ENCODE measurements at places on chromosomes 7 and 10. TPM values are rescaled to one million over a fixed set of nuclear protein-coding genes. Genes with fewer than 3 reads are reported as not detected.

DNA sequence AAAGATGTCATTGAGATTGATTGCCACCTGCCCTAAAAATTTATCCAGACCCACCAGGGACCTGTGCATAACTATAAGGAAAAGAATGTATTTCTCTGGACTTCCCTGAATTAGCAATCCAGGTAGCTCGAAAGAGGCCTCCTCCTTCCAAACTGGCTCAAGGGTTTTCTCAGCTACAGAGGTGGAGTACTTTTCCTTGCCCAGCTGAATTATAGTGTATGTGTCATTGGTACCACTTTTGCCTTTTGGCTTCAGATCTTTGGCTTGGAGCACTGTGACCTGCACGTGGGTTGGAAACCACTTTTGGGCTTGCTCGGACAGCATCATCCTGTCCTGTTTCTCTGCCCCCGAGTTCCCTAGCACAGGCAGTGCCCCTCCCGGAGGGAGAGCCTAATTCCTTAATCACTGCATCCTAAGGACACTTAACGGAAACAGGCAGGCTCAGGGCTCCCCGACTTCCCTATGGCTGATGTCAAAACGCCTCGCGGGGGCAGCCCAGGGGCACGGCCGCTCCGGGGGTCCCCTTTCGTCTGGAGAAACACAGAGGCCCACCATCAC, 825 bp downstream of the RAB11FIP2 start:
- no peaks in the 10 kb centered on the region for H3K27me3 ChIP-seq
- DNase-seq = peak; percentile 37
- no peaks in the 10 kb centered on the region for H3K36me3 ChIP-seq
- peak overlapping the region; percentile 89 for H3K4me3 ChIP-seq
- H3K27ac ChIP-seq = peak overlapping the region; percentile 81

- H3K27ac ChIP-seq = no peak overlapping the region
- H3K36me3 ChIP-seq = no peaks in the 10 kb centered on the region
- H3K27me3 ChIP-seq = no peaks in the 10 kb centered on the region
- no peak overlapping the region for H3K4me3 ChIP-seq
- DNase-seq = no peak
These were observed 76.0 kb downstream of the GRK5 start for GRCh38 chr10:119283387-119283786.

DNA sequence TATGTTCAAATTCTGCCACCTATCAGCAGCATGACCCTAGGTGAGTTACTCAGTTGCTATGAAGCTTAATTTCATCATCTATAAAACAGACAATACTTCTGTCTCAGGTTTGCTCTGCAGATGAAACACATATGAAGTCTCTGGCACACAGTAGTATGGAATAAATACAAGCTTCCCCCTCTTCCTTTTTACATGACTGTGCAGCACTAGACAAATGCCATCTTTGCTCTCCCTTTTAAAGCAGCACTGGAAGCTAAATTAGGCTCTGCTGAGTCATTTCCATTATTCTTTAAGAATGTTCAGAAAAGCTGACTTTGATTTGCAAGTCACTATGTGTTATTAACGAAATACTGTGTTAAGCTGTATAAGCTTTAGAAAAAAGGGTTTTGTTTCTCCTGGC, 40.7 kb upstream of the ANAPC16 start:
- H3K4me3 ChIP-seq = no peak overlapping the region
- H3K36me3 ChIP-seq = peaks cover 2% of the 10 kb centered on the region
- no peaks in the 10 kb centered on the region for H3K27me3 ChIP-seq
- H3K27ac ChIP-seq = no peak overlapping the region

DNA sequence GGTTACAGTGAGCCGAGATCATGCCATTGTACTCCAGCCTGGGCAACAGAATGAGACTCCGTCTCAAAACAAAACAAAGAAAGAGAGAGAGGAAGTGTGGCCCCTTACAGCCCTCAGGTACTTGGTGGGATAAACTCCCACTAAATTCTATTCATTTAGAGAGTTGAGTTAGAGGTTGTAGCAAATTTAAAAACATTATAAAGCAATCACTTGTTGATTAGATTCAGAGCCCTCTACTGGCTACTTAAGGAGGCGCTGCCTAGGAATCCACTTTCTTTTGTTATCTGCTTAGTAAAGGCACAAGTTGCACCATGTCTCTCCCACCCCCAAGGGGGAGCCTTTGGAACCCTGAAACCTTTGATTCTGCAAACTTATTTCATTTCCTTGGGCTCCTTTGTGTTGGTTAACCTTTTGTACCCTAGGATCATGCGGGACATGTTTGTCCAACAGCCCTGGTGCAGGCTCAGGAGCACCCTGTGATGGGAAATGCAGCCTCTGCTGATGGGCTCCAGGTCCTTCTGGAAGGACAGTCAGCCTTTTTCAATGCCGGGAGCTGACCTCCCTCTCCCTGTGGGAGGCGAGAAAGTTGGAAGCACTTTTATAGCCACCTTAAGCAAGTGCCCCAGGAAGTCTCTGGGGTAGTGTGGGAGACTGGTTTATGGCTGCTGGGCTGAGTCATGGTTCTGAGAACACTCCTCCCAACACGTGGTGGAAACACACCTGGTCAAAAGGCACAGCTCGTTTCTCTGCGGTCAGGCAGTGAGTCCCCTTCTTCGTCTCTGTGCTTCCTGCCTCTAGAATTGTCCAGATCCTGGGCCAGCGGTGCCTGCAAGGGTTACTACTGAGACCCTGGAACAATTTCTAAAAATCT, 2.3 kb downstream of the HKDC1 start:
- H3K36me3 ChIP-seq = no peaks in the 10 kb centered on the region
- H3K4me3 ChIP-seq = no peak overlapping the region
- H3K4me1 ChIP-seq = peaks cover 60% of the 10 kb centered on the region
- H3K27me3 ChIP-seq = no peaks in the 10 kb centered on the region

DNA sequence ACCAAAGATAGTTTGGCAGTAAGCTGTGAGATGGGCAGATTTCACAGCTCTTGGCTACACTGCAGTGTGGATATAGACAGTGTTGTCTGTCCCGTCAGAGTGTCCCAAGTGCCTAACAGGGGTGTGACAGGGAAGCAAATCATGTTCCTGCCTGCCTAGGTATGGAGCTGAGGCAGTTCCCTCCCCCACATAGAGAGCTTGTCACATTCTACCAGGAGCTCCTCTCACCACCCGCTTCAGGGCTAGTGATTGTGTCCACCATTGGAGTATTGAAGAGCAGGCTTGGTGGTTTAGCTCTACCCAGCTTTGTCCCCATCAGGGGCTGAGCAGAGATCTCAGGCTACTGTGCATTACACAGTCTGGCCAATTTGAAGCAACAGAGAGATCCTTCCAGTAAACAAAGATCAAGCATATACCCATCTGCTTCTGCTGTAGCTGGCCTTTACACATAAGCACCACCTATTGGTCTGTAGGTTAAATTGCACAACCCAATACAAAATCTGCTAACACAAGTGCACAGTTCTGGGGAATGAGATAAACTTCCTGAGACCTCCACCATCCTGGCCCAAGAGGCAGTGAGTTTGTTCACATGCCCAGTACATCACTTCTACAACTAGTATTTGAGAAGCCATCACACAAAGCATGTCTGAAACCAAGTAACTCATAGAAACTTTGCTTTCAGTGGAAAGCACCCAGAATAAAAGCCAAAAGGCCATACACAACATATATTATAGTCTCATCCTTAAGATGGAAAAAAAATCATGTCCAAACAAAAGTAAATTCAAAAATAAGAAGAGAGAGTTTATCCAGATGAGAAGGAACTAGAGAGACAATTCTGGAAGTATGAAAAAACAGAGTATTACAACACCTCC, 67.3 kb downstream of the GLCCI1 start:
- no peaks in the 10 kb centered on the region for H3K27me3 ChIP-seq
- H3K27ac ChIP-seq = no peak overlapping the region
- H3K4me3 ChIP-seq = no peak overlapping the region
- no peaks in the 10 kb centered on the region for H3K36me3 ChIP-seq
- peak; percentile 21 for DNase-seq

DNA sequence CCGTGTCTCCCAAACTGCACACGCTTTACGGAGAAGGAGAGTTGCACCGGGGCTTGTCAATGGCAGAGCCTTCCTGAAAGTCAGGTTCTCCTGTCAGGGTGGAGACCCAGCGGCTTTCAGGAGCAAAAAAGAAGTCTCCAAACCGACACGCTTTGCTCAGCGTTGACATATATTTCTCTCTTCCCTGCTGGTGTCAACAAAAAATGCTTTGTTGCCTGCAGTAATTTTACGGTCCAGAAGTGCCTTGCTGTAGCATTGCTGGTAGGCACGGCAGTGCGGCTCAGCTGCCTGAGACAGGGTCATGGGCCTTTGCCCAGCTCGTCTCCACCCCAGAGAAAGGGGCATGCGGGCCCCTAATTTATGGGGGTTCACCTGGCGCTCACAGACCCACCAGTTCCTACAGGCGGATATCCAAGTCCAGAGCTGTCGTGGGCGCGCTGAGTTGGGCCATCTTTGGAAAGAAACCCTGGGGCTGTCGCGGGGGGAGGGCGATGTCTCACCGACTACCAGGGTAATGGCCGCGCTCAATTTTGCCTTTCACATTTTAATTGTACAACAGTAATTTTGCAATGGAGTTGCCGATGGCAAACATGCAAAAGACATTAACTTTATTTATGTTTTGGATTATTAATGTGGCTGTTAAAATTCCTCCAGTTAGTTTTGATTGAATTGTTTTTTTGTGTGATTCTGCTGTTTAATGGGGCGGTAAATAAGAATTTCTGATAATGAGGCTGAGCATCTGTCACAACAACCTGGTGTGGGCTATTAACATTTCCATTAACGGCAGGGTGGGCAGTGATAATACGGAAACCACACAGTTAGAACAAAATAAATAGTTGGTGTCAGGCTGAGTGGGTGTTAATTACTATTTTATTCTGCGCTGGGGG, 478.2 kb upstream of the FOXK1 start:
- no peaks in the 10 kb centered on the region for H3K4me1 ChIP-seq
- H3K4me3 ChIP-seq = no peak overlapping the region
- DNase-seq = no peak

- no peak overlapping the region for H3K4me3 ChIP-seq
- H3K36me3 ChIP-seq = peaks cover 3% of the 10 kb centered on the region
- no peaks in the 10 kb centered on the region for H3K27me3 ChIP-seq
- H3K4me1 ChIP-seq = peaks cover 21% of the 10 kb centered on the region
- peak; percentile 24 for DNase-seq
These were observed 161.5 kb upstream of the SH2B2 start for GRCh38 chr7:102125127-102125596.

GRCh38 chr7:127833641-127834040, 181.6 kb downstream of the SND1 start:
- 0 out of 2 replicates have a peak, but pooled peaks cover 4% of the 10 kb centered on the region for H3K4me1 ChIP-seq
- H3K27ac ChIP-seq = no peak overlapping the region
- no peak overlapping the region for H3K4me3 ChIP-seq
- DNase-seq = no peak
- H3K27me3 ChIP-seq = no peaks in the 10 kb centered on the region

DNA sequence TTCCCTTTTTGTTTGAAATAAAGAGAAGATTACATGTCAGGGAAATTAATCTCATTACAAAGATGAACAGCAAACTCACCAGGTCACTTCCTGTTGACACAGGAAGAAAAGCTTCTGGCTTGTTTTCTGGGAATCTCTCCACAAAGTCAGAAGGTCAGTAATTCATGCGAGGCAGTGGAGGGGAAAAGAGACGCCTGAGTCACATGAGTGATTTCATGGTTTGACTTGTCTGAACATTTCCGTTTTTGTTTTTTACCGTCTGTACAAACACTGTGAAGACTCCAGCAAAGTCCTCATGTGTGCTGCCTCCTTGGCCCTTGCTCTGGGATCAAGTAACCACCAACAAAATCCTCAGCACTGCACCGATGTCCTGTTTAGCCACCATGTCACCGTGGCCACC, 2.5 kb upstream of the HABP2 start:
- no peak overlapping the region for H3K4me3 ChIP-seq
- H3K4me1 ChIP-seq = peaks cover 50% of the 10 kb centered on the region
- no peaks in the 10 kb centered on the region for H3K27me3 ChIP-seq
- no peak for DNase-seq

DNA sequence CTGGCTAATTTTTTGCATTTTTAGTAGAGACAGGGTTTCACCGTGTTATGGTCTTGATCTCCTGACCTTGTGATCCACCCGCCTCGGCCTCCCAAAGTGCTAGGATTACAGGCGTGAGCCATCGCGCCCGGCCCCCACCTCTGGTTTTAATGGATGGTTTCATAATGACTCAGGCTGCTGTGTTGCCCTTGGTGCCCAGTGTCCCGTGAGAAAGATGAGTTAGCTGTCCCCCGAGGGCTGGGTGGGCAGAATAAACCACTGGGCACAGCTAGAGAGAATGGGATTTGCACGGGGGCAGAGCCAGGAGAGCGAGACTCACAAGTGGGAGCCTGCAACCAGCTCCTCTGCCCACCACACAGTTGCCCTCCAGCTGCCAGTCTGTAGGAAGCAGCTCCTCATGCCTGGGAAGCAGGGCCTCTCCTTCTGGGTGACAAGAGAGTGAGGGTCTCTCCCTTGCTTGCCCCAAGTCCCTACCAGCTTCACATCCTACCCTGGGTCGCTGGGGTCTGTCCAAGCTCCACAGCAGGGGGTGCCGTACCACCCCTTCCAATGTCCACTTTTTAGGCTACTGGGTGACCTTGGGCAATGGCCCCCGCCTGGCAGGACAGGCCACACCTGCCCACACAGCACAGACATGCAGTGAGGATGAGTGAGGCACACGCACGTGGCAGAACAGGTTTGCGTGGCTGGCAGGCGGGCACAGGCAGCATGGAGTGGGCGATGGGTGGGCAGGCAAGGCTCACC, 16.1 kb upstream of the NDST2 start:
- peaks cover 12% of the 10 kb centered on the region for H3K36me3 ChIP-seq
- peak overlapping the region; percentile 20 for H3K27ac ChIP-seq
- H3K4me1 ChIP-seq = no peaks in the 10 kb centered on the region
- no peak for DNase-seq
- H3K27me3 ChIP-seq = no peaks in the 10 kb centered on the region
- no peak overlapping the region for H3K4me3 ChIP-seq

- DNase-seq = no peak
- no peak overlapping the region for H3K4me3 ChIP-seq
- H3K4me1 ChIP-seq = no peaks in the 10 kb centered on the region
These were observed 314.3 kb downstream of the HPSE2 start for GRCh38 chr10:98921316-98921715.

DNA sequence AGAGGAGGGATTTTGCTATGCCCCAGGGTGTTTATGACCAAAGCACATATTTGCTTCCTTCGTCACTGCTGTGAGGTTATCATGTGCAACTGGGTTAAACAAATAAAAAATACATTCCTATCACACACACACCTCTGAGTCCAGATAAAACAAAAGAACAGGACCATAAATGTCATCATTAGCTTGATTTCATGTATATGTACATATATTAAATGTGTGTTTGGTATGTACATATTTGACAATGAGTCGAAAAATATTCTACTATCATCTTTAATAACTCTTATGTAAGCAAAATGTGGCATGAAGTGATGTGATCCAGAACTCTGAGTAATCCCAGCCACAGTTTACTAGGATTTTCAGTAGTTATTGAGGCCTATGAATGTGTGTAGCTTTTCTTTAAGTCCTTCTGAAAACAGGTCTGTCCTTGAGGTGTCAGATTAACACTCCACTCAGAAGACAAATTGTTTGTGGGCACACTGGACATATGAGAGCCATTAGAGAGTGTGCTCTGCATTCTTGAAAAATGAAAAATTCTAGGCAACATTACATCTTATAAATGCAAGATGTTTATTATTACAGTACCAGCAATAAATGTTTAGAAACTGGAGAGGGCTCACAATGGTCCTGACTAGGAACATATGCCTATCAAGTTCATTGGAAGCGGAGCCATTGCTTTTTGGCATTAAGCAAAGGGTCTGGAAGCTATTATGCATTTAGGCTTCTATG, 335.1 kb upstream of the SEMA3A start:
- H3K27ac ChIP-seq = peak overlapping the region; percentile 56
- H3K27me3 ChIP-seq = no peaks in the 10 kb centered on the region
- peaks cover 31% of the 10 kb centered on the region for H3K4me1 ChIP-seq
- DNase-seq = peak; percentile 77
- H3K4me3 ChIP-seq = no peak overlapping the region

Gene FAM25A
- total RNA-seq = not detected

Gene BLNK
- 0.30 TPM for total RNA-seq

Gene CRYGN
- total RNA-seq = not detected

Gene ZNF212
- total RNA-seq = 15.9 TPM

Gene HOXA1
- 18.8 TPM for total RNA-seq

Gene PPP1R9A
- total RNA-seq = 37.2 TPM

Gene TMEM270
- total RNA-seq = not detected

Gene HILPDA
- total RNA-seq = 17.0 TPM

Data from Caco-2 (cell line).